ENCODE measurements at places on chromosomes 6 and 20. TPM values are rescaled to one million over a fixed set of nuclear protein-coding genes. Genes with fewer than 3 reads are reported as not detected.

The NOL4L gene
- 11.8 TPM for total RNA-seq

The KCNK15 gene
- 1.3 TPM for total RNA-seq

- DNase-seq, result no peak
Measured at GRCh38 chr6:129133770-129134192, 250.8 kb downstream of the LAMA2 start.

The TENT5A gene
- total RNA-seq, result 11.5 TPM

The DSTN gene
- total RNA-seq, result 242 TPM

The PSORS1C1 gene
- 1.5 TPM for total RNA-seq

GRCh38 chr20:63152322-63153253, 63.3 kb downstream of the YTHDF1 start:
- no peak for DNase-seq

- no peak for DNase-seq
Measured at GRCh38 chr20:58695895-58696375, 3.3 kb downstream of the NPEPL1 start.

The TRIM15 gene
- total RNA-seq, result 0.86 TPM

- no peak for DNase-seq
Measured at GRCh38 chr6:3214898-3215297, 12.6 kb downstream of the TUBB2B start.

The FOXA2 gene
- 0.33 TPM for total RNA-seq

- no peak for DNase-seq
Measured at GRCh38 chr6:125586605-125587004, 162.8 kb upstream of the HEY2 start.

DNA sequence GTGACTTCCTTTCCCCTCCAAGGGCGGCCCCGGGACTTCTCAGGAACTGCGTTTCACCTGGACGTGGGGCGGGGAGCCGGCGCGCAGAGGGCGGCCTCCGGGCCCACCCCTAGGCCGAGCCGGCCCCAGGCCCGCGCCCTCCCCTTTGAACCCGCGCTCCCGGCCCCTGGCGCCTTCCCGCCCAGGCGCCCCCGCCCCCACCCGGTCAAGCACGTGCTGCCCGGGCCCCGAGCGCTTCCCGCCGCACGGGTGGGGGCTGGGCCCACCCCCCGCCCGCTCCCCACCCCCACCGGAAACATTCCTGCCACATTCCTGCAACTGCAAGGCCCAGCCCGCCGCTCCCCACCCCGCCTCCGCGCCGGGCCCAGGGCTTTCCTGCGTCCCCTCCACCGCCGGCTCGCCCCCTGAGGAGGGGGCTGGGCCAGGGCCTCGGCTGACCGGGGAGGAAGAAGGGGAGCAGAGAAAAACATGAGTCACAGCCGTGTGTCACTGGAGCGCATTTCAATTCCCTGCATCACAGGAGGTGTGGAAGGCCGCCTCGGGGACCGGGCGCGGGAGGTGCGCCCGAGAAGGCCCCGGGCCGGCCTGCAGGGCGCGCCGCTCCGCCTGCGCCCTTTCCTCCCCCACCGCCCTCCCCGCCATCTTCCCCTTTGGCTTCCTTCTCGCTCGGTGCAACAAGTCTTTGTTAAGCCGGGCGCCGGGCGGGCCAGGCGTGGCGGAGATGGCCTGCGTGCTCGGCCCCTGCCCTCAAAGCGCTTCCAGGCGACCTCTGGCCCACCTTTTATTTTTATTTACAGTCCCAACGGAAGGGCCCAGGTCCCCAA, 1.2 kb upstream of the HMGA1 start:
- no peak for DNase-seq

The B4GALT5 gene
- 18.2 TPM for total RNA-seq

GRCh38 chr6:169895926-169896761, 144.7 kb downstream of the ERMARD start:
- DNase-seq, result no peak

GRCh38 chr6:111938710-111939109, 65.5 kb upstream of the FYN start:
- peak; percentile 79 for DNase-seq

GRCh38 chr20:62938105-62938888, at the start of gene GID8:
Gene GID8, plus strand, starts transcription at chr20:62938147. Its CDS starts 3,356 bp downstream, at chr20:62941503.
- DNase-seq, result peak; percentile 51

The ZBTB46 gene
- total RNA-seq, result 3.4 TPM

DNA sequence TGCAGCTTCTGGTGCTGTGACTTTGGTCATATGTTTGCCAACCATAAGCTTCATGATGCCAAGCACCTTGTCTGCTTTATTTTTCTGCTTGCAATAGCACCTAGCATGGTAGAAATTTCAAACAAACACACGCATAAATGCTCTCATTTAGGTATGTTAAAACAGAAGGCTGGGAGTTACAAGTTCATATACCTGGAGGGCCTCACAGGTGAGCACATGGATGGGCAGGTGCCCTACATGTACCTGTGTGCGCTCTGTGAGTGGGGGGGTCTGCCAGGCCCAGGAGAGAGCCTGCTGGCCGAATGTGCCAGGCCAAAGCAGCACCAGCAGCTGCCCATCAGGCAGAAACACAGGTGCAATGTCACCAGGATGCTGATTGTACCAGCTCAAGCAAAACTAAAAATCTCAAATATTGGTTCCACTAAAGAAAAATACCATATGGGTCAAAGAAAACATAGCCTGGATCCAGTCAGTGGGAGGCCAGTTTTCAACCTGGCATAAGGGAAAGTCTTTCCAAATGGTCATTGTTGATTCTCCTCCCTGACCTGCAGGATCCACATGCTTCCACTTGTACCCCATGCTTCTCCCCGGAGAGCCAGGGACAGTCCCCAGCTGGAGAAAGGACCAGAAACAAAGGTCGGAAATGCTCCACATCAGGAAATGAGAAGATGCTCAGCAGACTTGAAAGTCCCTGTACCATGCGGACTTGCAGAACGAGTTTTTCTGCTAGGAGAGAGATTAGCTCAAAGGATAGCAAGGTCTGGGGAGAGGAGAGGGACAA, 7.2 kb upstream of the PFDN4 start:
- DNase-seq, result no peak

DNA sequence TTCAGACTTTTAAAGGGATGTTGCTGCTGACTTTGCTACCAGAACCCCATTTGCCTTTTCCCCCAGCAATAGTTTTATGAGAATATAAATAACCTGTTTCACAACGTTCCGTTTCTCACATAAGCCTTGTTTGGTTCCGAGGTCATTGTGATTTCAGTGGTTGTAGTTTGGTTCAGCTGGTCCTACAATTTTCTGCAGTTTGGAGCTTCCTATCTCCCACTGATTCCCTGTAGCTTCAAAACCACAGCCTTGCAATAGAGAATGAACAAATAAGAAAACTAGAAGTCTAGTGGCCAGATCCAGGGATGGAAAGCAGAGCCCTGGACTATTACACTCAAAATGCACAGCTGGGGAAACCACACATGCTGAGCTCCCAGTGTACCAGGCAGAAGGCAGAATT, 24.1 kb upstream of the SH3BGRL2 start:
- DNase-seq, result no peak

DNA sequence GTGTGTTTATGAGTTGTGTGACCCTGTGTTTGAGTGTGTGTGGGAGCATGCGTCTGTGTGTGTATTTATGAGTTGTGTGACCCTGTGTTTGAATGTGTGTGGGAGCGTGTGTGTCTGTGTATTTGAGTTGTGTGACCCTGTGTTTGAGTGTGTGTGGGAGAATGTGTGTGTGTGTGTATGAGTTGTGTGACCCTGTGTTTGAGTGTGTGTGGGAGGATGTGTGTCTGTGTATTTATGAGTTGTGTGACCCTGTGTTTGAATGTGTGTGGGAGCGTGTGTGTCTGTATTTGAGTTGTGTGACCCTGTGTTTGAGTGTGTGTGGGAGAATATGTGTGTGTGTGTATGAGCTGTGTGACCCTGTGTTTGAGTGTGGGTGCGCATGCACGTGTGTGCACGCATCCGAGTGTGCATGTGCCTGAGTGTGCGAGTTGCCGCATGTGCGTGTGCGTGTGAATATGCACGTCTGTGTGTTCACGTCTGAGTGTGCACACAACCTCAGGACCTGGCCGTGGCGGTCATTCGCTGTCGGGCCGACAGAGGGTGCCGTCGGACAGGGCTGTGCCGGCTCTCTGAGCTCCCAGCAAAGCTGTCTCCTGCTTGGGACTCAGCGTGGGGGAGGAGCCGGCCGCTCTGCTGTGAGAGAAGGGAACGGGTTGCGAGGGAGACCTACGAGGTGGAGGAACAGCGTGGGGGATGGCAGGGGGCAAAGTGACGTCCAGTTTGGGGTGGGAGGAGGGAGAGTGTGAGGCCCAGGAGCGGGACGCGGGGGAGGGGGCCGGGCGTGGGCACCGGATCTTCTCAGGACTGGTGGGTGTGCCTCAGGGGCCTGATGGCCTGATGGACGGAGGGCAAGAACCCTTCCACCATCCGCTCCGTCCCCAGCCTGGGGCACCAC, 19.7 kb downstream of the SLC17A9 start:
- DNase-seq, result peak; percentile 85

The CST1 gene
- not detected for total RNA-seq

The E2F3 gene
- total RNA-seq, result 5.6 TPM

DNA sequence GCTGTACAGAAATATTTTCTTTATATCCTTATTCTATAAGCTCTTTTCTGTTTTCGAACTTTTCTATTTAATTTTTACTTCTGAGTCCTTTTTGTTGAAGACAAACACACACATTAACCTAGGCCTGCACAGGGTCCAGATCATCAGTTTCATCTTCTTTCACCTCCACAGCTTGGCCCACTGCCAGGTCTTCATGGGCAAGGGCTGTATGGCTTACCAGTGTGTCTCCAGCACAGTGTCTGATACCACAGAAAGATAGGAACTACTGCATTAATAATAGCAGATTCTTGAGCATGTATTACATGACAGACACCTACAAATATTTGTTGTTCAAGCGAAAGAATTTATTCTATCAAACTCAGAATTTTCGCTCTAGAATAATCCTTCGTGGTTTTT, 24.4 kb downstream of the QKI start:
- DNase-seq, result peak; percentile 59

- peak; percentile 30 for DNase-seq
Measured at GRCh38 chr6:46325561-46326530, 155.1 kb upstream of the ENPP5 start.

- no peak for DNase-seq
Measured at GRCh38 chr6:132218059-132218696, 183.1 kb downstream of the MOXD1 start.

GRCh38 chr6:125512621-125513020, 210.9 kb upstream of the HDDC2 start:
- no peak for DNase-seq

The TMEM244 gene
- total RNA-seq, result 2.7 TPM

GRCh38 chr20:25282796-25283195, 34.9 kb downstream of the PYGB start:
- DNase-seq, result no peak

DNA sequence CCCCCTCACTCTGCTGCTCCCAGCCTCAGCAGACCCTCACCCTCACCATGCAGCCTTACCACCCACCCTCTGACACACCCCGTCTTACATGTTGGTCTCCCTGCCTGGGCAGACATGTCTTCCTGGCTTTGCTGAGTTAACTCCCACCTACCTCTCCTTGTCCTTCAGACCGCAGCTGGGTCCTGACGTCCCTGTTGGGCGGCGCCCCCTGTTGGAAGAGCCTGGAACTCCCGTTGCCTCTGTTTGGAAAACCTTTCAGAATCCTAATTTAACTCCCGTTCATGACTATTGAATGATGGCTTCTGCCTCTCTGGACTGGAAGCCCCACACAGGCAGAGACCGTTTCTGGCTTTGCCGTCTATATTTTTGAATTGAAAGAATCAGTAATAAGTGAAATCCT, 245.1 kb downstream of the MYLK4 start:
- peak; percentile 28 for DNase-seq

GRCh38 chr6:151618717-151619116, 124.9 kb downstream of the CCDC170 start:
- no peak for DNase-seq

The AGER gene
- total RNA-seq, result 0.60 TPM

- DNase-seq, result no peak
Measured at GRCh38 chr6:53658992-53659391, 6.6 kb downstream of the KLHL31 start.

DNA sequence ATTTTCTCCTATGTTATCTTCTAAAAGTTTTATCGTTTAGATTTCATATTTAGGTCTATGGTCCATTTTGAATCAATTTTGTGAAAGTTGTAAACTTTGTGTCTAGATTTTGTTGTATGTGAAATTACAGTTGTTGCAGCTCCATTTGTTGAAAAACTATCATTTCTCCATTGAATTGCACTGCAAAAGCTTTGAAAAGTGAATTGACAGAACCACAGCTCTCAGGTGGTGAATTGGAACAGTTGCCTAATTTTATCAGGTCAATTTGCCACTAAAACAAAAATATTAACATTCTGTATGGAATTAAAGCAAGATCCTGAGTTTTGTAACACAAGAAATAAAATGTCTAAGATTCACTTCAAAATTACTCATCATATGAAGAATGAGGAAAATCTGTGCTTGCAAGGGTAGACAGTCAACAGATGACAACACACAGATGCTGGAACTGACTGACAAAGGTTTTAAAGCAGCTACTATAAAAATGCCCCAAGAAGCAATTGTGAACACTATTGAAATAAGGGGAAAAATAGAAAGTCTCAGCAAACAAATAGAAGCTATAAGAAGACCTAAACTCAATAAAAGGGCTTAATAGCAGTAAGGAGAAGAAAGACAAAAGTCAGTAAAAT, 346.7 kb downstream of the PAX1 start:
- no peak for DNase-seq

- peak; percentile 96 for DNase-seq
Measured at GRCh38 chr6:3324262-3324942, 65.7 kb downstream of the PSMG4 start.

DNA sequence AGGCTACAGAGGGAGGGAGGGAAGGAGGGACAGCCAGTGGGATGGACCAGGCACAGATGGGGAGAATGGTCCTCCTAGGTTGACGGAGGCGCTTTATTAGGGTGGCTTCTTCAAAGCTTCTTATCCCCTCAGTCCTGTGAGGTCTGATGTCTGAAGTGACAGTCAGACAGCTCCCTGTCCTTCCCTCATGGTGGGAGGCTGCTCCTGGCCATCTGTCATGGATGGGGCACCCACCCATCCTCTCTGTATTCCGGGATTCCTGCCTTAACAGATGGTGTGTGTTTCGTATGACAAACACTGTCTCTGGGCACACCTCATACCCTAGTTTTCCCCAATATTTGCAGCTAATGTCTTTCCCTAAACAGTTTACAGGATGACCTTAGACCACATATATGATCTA, 7.9 kb downstream of the RIN2 start:
- DNase-seq, result no peak

DNA sequence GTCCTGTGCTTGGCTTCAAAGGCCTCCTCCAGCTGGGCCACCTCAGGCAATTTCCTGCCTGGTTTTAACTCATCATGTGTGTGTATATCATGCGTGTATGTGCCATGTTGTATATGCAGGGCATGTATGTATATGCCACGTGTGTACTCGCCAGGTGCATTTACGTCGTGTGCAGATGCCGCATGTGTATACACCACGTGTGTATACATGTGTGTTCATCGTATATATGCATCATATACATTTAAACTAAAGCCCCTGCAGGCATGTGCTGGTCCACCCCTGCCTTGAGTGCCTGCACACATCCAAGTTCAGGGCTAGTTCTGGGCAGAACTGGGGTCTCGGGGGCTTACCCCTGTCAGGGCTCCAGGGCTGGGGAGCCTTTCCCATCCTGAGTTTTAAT, 54.0 kb upstream of the SMOC2 start:
- no peak for DNase-seq

- DNase-seq, result no peak
Measured at GRCh38 chr6:33251395-33252012, 20.2 kb downstream of the VPS52 start.
